Right atrium auricular region (tissue), 2 donors: ENCODE measurements at places on chromosomes 11 and 22. TPM values are rescaled to one million over a fixed set of nuclear protein-coding genes. Genes with fewer than 3 reads are reported as not detected.

EIF3F gene
- total RNA-seq, result 114 TPM

CNGA4 gene
- total RNA-seq, result not detected

SLC6A5 gene
- total RNA-seq, result not detected

RIMBP3B gene
- 0.08 TPM for total RNA-seq

LDHAL6A gene
- total RNA-seq, result not detected

DLG2 gene
- 6.7 TPM for total RNA-seq

DDI1 gene
- total RNA-seq, result not detected

TPBGL gene
- total RNA-seq, result 0.15 TPM

GRCh38 chr11:60485987-60486386, 6.6 kb upstream of the MS4A12 start:
- no peak for DNase-seq

DNA sequence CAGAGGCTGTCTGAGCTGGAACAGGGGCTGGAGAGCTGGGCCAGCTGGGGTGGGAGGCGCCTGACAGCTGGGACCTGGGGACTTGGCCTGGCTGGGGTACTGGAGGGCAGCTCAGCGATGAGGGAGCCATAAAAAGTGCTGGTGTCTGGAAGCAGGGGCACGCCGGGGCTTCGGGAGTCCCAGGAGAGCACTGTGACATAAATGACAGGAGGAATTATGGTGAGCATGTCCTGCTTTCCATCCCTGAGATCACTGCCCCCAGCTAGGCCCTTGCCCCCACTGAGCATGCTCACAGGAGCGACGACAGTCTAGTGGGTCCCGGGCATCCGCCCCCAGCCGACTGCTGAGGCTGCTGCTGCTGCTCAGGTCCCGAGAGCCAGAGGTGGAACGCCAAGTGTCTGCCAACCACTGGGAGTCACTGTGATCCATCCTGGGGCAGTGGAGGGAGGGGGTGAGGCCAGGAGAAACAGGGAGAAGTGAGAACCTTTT, 6.2 kb downstream of the ROBO4 start:
- peak; percentile 59 for DNase-seq

DNA sequence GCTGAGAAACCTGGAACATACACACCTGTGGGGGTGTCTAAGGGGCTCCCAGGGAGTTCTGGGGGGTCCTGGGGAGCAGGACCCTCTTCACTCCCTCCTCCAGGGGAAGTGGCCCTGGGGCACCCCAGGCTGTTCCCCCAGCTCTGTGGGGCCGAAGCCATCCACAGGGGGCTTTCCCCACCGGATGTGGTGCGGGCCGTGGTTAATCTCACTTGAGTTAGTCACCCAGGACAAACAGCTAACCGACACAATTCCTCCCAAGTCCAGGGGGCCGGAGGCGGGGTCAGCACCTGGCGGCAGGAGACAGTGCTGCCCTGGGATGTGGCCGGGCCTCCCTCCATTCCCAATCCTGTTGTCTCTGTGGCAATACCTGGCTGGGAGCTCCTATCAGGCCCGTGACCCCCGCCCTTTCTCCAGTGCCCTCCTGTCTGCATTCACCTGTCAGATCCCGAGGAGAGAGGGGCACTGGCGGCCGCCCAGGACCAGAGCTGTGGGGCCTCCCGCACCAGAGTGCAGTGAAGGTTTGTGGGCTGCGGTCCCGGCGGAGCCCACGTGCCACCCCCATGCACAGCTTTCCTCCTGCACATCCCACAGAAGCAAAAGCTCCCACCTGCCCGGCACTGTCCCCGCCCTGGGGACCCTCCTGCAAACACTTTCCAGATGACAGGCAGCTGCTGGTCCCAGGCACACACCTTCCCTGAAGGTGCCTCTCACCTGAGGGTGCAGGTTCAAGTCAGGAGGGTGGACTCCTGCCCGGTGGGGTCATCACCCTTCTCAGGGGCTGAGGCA, 5.2 kb upstream of the MUC5AC start:
- peak; percentile 54 for DNase-seq

GRCh38 chr11:124577716-124578427, 8.1 kb downstream of the OR8A1 start:
- DNase-seq, result no peak

- DNase-seq, result no peak
Measured at GRCh38 chr11:78905756-78906155, 331.1 kb upstream of the NARS2 start.

DNA sequence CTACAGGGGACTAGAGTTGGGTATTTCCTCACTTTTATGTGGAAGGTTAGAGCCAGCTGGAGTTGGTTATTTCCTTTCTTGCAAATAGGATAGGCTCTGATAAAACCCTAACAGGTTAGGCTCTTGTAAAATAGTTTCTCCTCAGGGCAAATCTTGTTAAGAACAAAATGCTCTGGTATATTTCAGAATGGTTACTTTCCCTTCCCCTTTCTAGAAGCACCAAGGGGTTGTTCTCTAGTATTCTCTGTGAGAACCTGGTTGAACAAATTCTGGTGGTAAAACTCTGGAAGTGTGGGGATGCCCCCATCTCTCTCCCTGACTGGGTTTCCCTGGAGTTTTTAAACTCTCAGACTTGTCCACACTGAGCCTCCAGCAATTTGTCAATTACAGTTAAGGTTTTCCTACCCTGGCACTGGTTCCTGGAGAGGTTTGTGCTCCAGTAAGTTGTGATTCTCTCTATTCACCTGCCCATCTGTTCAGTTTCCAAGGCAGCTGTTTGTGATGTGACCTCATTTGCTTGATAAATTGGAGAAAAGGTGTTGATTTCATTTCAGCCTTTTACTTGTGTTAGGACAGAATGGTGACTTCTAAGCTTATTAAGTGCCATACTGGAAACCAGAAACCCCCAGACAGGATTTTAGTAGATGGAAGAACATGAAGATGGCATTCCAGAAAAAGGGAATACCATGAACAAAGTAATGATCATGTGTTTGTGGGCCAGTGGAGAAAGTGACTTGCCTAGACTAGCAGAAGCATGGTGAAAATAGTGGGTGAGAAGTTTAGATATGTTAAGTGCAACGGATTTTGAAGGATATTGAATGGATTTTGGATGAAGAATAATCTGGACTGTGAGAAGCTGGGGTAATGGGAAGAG, 64.6 kb downstream of the EXT2 start:
- no peak for DNase-seq

- DNase-seq, result no peak
Measured at GRCh38 chr11:69947793-69948255, 128.6 kb upstream of the FGF3 start.

DNA sequence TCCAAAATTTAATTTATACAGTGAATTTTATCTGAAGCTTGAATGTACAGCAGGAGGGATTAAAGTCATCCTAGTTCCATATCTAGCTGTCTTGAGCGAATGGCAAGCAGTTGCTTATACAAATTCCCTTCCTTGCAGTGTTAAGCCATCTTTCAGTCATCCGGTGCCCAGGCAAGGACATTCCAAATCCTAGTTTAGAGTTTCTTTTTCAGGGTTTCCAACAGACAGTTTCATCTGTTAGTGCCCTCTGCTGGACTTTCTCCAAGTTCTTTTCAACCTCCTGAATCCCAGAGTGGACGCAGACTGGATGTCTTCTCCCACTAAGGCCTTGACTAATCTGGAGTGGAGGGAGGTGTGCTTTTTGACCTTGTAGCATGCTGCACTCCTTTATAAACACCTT, 45.4 kb downstream of the GRAMD1B start:
- DNase-seq, result no peak

DNA sequence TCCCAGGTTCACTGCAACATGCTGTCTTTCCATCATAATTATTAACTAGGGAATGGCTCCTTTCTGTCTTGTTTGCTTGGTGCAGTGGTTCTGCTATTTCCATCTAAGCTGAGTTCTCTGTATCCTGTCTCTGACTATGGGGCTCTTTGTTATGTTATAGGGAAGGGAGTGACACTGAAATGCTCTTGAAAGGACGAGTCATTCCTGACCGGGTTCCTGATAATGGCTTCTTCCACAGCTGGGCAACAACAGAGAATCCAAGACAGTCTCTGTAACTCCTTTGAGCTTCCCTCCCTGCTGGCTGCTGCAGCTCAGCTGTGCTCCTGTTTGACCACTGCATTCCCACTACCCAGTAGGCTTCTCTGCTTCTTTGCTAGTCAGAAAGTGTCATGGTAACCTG, 24.1 kb downstream of the OR2AT4 start:
- no peak for DNase-seq

DNA sequence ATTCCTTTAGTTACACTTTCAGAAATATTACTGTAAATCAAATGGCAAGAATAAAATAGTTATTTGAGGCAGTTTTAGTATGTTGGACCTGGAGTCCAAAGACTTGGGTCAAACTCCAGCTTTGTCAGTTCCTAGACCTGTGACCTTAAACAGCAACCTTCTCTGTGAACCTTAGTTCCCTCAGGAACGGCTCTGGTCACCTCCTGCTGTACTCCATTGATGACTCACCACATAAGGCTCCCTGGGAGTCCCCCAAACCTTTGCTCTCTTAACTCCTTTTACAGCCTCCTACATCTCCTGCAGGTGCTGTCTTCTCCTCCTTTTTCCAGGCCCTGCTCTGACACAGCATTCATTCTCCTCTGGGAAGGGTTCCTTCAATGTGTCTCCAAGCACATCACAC, 29.1 kb downstream of the LIMK2 start:
- DNase-seq, result no peak

GRCh38 chr11:73350908-73351636, 25.1 kb upstream of the RELT start:
- DNase-seq, result peak; percentile 75

GRCh38 chr11:31987118-31988005, 103.5 kb upstream of the RCN1 start:
- no peak for DNase-seq
